Hepatic stellate cell (primary cell): ENCODE measurements at places on chromosomes 4 and X.

DNA sequence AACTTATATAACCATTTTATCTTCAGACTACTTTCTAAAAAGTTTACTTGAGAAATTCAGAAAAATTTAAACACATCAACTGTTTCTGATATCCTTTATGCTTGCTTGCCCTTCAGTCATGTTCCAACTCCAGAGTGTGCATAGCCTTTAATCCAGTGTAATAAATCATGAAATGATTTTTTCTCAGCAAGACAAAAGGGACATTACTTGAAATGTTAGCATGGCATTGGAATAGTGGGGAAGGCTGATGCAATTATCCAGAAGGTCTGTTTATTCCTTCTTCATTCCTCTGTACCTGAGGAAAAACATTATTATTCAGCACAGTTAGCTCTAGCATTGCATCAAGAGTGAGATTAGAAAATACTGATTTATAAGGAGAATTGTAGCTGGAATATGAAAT, 209.9 kb downstream of the SLC7A11 start:
- DNase-seq, result no peak

- no peak for DNase-seq
Measured at GRCh38 chr4:113435893-113436292, 325.6 kb downstream of the CAMK2D start.

DNA sequence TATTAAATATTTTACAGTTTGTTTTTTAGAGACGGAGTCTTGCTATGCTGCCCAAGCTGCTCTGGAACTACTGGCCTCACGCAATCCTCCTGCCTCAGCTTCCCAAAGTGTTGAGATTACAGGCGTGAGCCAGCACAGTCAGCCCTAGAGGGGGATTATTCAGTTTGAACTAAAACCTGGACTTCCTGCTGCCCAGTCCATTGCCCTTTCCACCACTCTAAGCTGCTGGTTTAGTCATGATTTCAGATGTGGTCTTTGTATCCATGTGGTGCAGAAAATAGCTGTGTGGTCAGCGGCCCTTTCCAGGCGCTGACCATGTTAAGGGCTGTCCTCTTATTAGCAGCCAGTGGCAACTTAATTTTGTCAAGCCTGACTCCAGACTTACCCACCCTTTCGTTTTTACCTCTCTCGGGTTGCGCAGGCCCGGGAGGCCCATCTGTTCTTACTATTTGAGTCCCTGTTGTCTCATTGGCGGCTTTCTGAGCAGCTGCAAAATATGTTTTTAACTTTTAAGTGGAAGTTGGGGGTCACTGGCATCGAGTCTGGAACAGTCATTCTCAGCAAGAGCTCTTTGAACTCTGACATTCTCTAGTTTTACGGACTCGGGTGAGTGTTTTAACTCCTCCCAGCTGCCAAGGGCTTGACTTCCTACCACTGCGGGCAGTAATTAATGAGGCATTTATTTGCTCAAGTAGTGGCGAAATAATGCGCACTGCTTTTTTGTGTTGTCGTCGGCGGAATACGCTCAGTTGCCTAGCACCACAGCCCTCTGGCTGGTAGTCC, 773 bp upstream of the VMA21 start:
- peak; percentile 23 for DNase-seq

DNA sequence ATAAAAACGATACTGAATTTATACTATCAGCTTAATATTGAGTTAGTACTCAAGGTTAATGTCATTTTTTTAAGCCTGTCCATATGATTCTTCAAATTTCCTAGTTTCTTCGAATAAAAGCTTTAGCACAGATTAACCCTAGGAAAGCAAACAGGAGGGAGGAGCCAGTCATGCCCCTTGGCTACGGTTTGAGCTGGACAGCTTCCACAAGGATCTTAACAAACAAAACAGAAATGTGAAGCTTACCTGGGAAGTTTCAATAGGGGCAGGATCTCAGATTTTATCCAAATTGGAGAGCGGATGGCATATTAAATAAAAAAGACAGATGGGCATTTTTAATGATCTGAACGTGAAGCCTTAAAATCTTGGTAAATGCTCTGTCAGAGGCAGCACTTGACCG, 2.3 kb downstream of the NWD2 start:
- no peak for DNase-seq

- no peak for DNase-seq
Measured at GRCh38 chr4:95676190-95676589, 127.4 kb upstream of the UNC5C start.

DNA sequence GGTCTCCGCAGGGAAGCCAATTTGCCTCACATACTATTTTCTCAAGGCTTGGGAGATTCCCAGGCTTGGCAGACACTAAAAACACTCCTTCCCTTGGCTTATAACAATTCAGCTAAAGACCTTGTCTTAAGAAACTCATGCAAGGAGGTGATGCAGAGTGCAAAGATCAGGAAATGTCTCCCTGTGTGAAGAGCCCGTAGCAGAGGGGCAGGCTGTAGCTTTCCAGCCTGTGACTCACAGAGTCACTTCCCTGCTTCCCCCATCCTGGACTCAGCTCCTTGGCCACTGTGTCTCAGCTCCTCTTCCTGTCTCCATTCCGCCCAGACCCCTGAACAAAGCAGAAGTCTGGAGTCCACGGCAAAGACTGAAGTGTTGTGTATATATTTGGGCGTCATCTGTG, 56.1 kb downstream of the KDR start:
- DNase-seq, result no peak
